ENCODE measurements at places on chromosomes 1 and 21.

- DNase-seq: no peak
Observed at GRCh38 chr1:182147951-182148350, 86.4 kb upstream of the ZNF648 start.

DNA sequence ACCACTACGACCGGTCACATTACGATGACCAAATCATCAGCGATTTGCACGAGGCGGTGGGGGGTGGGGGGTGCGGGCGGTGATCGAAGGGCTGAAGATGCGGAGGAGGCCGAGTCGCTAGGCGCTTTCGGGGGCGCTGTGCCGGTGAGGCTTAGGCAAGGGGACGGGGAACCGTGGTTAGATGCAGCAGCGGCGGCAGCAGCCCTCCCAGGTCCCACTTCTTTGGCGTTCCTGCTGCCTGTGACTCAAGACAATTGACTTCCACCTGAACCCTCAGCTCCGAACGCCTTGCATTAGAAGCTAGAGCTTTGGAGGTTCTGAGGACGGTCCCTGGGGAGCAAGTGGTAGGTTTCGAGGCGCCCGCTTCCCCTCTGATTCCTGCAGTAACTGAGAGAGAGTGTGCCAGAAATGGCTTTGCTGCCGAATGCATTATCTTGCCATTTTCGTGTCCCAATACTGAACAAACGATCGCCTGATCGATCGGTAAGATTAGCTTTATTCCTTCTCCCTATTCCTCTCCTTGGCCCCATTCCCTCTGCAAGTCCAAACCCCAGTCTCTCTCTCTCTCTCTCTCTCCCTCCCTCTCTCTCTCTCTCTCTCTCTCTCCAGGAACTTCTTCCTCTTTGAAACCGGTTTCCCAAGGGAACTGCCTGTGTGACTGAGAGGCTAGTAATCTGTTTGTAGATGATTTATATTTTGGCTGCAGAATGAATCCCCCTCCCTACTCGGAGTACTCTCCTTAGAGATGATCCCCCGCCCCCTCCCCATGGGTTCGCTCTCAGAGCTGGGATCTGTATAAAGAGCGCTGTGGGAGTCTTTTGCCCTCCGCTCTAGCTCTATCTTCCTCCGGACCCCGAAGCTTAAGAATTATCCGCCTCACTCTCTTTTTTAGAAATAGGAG, 735 bp upstream of the BRINP3 start:
- no peak for DNase-seq

- no peak for DNase-seq
Observed at GRCh38 chr1:175268720-175269119, 76.1 kb upstream of the KIAA0040 start.

GRCh38 chr21:34671891-34672290, 3.1 kb downstream of the CLIC6 start:
- no peak for DNase-seq

- peak; percentile 78 for DNase-seq
Observed at GRCh38 chr1:32759521-32759981, 57.0 kb upstream of the SYNC start.

- DNase-seq: no peak
Observed at GRCh38 chr1:209749205-209749604, 6.6 kb upstream of the TRAF3IP3 start.

DNA sequence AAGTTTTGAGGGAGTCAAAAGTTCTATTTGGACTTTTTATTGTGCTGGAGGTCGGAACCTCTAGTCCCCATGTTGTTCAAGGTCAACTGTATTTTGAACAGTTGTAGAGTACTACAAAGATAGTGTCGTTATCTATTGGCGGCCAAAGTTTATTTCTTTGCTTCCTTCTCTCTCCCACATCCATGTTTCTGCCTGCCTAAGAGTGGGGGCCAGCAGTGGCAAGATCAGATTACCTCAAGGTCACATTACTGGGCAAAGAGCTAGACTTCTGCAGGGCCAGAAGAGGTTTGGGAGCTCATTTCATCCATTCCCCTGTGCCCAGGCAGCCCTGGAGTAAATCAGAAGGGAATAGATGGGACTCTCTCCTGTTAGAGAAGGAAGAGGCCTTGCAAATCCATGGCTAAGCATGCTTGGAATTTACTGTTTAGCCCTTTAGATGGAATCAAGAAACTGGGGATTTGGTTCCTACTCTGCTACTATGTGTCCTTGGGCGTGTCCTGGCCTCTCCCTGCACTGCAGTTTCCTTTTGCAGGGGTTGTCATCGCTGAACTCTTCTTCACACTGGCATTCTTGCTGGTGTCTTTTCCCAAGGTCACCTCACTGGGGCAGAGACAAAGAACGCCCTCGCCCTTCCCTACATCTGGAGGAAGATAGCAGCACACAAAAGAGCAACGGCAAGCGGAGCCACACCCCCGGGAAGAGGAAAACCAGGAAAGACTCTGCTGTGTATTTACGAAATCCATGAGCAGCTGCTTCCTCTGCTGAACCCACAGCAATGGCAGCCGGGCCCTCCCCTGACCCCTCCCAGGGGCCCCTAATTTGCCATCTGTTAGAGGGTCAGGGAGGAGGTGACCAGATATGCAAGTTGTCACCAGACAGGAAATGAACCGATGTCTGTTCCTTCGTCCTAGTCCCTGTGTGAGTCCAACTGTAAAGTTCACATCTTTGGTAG, 73.3 kb downstream of the PLPP3 start:
- no peak for DNase-seq

- peak; percentile 71 for DNase-seq
Observed at GRCh38 chr1:159000625-159001024, 9.1 kb upstream of the IFI16 start.

- no peak for DNase-seq
Observed at GRCh38 chr1:178418284-178418955, 78.3 kb downstream of the CLEC20A start.

DNA sequence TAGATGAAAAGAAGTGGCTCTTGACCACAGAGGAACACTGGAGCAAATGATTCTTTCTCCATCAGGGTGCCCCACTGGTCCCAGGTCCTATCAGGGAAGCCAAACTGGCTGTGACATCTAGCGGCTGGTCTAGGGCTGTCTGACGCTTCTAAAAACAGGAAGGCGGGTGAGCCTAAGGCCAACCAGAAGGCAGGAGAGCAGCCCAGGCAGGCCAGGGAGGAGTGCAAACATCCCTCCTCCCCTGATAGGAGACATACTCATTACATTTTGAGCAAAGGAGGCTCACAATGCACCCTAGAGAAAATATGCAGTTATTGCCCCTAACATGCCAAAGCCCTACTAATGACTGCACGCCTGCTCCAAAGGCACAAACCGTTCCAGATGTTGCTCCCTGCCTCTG, 10.4 kb upstream of the FOXE3 start:
- no peak for DNase-seq

DNA sequence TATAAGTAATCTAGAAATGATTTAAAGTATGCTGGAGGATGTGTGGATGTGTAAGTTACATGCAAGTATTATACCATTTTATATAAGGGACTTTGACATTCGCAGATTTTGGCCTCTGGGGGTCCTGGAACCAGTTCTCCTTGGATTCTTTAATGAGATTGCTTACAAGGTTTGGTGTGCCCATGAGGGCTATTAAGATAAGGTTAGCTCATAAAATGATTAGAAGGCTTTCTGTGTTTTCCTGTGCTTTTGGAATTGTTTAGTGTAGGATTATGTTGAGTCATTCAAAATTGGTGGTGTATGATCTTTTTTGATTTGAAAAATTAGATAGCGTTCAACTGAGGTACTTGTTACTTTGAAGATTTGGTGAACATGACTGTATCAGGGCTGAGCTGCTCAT, 5.6 kb downstream of the USP25 start:
- DNase-seq: no peak

- DNase-seq: no peak
Observed at GRCh38 chr1:3710251-3710650, 42.0 kb upstream of the CCDC27 start.

- DNase-seq: no peak
Observed at GRCh38 chr1:85030536-85030935, 17.8 kb downstream of the MCOLN3 start.

- DNase-seq: no peak
Observed at GRCh38 chr1:170461291-170461747, 70.6 kb upstream of the GORAB start.

- DNase-seq: no peak
Observed at GRCh38 chr1:219477861-219478260, 135.0 kb downstream of the ZC3H11B start.

DNA sequence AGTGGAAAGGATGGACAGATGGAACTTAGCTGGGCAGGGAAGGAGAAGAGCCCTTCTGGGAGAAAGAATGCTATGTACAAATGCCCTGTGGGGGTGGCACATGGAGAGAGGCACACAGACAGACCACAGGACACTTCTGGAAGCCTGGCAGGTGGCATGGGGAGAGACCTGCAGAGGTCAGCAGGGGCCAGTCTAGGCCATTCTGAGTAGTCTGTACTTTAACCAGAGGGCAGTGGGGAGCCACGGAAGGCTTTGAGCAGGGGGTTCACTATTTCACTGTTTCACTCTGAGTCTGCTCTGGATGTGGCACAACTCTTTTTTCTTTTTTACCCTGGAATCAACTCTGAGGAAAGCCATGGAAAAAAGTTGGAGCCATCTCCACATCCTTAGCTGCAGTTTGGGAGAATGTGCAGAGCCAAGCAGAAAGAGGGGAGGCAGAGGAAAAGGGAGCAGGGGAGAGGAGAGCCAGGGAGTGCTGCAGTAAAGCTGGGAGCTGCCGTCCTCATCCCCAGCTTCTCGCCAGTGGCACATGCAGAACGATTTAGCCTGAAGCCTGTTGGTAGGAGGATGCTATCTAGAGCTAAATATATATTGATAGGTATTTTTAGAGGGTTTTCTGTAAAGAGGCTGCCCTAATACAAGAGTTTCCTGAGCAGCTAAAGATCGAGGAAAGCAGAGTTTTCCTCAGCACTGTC, 34.0 kb downstream of the CACNA1E start:
- DNase-seq: no peak

GRCh38 chr1:235470741-235471439, 33.4 kb downstream of the B3GALNT2 start:
- no peak for DNase-seq

DNA sequence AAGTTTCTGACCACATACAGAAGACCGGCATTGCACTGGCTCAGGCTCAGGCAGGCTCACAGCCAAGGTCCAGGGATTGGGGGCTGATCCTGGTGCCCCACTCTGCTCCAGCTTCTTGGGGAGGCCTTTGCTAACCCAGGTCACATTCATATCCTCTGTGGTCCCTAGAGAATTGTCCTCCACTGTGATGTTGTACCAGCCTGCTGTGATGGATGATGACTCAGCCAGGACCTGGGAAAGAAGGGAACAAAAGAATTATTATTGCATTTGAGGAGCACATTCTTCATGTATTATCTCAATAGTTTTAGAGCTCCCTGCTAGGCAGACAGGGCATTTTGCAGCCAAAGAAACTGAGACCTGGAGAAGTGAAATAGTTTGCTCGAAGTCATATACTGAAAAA, 114.3 kb upstream of the ETV3 start:
- no peak for DNase-seq

DNA sequence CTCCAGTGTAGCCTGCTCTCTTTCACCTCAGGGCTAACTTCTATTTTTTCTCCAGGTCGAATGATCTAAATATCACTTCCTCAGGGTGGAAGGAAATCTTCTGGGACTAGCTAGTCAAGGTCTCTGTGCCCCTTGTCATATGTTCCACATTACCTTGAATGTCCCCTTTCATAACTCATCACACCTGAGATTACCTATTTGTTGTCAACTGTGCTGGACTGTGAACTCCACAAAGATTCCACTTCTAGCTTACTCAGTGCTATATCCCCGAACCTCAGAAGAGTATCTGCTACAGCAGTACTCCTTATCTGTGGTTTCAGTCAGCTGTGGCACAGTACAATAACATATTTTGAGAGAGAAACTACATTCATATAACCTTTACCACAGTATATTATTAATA, 14.6 kb upstream of the SYNJ1 start:
- DNase-seq: no peak

GRCh38 chr1:198696211-198696610, 57.4 kb downstream of the PTPRC start:
- no peak for DNase-seq

DNA sequence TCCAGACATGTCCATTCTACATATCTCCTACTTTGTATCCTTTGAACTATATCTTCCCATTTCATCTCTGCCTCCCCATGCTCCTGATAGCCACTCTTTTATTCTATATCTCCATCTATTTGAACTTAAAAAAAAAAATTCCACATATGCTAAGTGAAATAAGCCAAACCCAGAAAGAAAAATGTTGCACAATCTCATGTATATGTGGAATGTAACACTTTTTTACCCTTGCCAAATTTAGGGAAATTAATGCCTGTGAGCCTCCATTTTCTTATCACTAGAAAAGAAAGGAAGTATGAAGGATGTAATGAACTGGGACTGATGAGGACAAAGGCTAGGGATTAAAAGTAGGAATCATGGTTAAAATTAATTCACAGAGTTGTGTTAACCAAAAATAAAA, 53.5 kb downstream of the RGS13 start:
- DNase-seq: no peak

DNA sequence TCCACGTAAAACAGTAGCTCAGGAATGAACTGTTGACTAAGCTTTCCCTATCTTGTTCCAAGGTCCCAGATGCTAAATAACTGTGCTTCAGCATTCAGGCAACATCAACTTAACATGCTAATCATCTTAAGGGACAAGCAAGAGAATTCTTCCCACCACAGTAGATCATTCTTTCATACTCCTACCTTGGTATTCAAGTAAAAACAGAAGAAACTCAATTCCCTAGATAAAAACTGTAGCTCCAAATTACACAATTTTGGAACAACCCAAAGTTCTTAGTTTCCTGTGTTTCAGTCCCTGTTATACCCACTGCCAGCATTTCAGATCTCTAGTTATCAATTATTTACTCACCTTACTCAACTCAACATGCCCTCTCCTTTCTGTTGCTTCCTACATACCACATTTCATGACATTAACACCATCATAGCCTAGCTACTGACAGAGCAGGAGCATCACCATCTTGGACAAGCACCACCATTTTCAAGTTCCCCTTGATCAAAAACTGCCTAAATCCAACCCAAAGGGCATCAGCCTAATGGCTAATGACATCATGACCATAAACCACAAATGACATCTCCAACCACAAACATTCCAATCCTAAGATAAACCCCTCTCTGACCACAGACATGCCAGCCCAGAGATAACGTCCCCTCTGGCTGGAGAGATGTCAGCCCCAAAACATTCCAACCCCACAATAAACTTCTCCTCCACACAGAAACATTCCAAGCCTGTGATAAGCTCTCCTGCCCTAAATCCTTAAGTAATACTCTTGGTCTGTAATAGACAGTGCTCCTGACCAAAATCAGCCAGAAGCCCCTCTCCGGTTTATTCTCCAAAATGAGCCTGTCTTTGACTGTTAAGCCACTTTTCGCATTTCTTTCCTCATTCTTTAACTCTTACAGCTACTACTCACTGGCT, 191.2 kb downstream of the RERE start:
- DNase-seq: no peak

DNA sequence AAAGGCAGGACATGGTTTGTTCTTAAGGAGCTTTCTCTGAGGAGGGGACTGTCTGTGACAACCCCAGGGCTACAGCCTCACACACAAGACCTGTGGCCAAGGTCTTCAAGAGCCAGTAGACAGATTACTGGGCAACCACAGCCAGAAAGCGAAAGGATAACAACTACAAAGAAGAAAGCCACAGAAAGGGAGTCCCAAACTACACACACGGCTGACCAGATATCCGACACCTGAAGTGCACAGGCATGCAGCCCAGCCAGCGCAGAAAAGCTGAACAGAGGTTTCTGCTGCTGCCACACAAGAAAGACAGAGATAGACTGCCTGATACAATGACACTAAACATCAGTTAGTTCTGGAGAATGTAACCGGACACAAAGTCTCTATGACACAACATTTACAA, 21.4 kb upstream of the NADK start:
- DNase-seq: peak; percentile 56
